Thyroid gland (tissue), 4 donors: ENCODE measurements at places on chromosomes 6 and 20. TPM values are rescaled to one million over a fixed set of nuclear protein-coding genes. Genes with fewer than 3 reads are reported as not detected.
A peak's percentile ranks its signal among the peaks of the same experiment; 100 is the strongest.

DNA sequence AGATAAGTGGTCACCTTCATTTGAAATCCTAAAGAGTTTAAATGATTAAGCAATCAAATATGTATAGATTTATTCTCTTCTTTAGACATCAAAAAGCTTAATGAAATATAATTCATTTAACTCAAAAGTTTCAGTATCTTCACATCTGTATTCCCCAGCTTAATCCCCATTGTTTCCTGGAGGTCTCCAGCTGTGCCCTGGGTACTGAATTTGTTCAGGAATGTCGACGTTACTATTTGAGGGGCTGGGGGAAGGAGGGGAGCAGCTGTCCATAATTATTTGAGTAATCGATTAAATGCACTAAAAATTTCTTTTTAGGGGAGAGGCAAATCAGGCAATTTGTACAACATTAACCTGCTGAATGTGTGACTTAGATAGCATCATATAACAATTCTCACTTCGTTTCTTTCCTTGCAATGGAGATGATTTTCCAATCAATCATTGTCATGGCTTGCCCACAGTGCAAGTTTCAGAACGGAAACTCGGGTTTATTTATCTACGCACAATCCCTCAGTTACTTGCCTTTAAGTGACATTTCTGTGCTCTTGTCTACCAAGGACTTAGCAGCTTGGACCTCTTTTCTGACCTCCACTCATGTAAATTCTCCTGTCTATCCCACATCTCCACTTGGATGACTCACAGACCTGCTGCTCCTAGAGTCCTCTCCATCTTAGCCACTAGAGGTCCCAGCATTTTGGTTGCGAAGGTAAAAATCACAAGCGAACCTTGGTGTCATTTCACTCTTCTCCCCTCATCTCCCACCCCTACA, 3.9 kb downstream of the DOK5 start:
- no peak for DNase-seq

DNA sequence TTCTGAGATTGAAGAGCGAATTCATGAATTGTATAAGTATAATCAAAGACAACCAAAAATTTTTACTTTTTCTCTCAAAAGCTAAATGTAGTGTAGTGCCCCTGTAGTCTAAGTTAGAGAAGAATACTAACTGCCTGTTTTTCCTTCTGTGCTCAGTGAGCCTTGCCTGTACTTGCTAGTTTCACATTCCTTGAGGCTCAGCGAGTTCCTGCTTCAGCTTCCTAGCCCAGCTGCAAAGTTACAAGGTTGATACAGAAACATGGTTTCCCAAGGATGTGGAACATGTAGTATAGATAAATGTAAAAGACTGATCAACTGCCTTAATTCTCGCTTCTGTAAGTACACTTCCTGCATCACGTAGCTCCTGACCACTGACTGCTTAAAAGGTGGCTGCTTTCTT, 33.1 kb upstream of the SEC63 start:
- peak; percentile 24 for DNase-seq

DNA sequence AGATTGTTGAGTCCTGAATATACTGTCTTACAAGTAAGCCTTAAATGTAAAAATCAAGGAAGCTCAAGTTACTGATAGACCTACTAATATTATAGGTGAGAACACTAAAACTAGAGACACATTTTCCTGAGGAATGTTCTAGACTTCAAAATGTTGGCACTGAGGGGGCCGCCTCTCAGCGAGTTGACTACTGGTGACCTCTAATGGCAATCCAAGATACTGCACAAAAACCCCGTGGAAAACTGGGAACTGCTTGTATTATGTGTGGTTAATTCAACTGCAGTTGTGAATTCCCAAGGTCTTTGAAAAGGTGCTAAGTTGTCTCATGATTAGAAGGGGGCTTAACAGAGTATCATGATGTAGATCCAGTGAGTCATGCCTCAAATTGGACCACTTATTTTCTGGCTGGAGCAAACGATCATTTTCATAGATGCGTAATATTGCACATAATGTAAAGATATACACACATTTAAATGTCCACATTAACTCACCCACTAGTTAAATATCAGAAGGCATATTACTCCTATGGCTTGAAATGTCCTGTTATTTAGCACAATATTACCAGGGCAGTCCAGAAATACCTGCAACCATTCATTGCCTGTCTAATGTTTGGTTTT, 336.2 kb downstream of the FOXA2 start:
- peak; percentile 5 for DNase-seq

AVP gene
- total RNA-seq = not detected

- no peak for DNase-seq
Observed at GRCh38 chr6:5285526-5285925, 24.2 kb downstream of the FARS2 start.
